ENCODE measurements at places on chromosomes 2 and 18.

GRCh38 chr18:48751727-48752468, 198.9 kb downstream of the SMAD7 start:
- no peaks in the 10 kb centered on the region for H3K27me3 ChIP-seq
- H3K4me3 ChIP-seq = no peak overlapping the region
- no peaks in the 10 kb centered on the region for H3K4me1 ChIP-seq

GRCh38 chr18:37272226-37272625, 293.4 kb downstream of the CELF4 start:
- no peak for DNase-seq
- H3K27ac ChIP-seq = no peak overlapping the region
- no peak overlapping the region for H3K4me3 ChIP-seq

DNA sequence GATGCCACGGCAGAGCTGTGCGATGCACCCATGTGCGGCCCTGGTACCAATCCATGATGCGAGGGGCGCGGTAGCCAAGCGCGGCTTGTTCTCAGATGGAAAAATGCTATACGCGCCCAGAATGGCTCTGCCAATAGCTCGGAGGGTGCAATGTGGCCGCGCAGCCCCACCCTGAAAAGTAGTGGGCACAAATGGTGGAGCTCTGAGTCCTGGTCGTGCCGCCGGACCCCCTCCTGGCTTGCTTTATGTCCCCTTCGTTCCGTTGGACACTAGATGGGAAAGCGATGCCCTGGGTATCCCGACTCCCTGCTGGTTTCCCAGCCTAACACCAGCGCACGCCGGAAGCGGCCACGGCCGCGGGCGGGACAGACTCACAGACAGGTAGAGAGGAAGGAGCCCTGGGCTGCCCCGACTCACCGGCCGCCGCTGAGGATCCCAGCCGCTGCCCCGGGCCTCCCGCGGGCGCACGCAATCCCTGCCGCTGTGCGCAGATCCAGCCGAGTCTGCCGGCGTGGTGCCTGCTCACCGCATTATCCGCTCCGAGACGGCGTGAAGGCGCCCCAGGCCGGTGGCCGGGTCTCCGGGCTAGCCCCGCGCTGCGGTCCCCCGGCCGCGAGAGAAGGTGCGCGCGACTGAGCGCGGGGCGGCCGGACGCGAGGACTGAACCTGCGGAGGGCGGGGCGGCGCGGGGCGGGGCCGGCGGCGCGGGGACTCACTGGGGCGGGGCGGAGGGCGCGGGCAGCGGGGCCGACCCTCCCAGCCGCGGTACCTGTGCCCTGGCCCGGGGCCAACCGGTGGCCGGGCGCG, at the start of gene CDC42EP3:
CDC42EP3 (minus strand) TSS at position 634 of the 807 bp plus-strand sequence. CDS start 25,055 bp downstream, outside the sequence.
- peak within 1 kb of the TSS; percentile 95 for H3K4me3 ChIP-seq
- peak; percentile 56 for DNase-seq
- peaks cover 12% of the 10 kb centered on the region for H3K4me1 ChIP-seq
- H3K36me3 ChIP-seq = no peaks in the 10 kb centered on the region
- H3K27ac ChIP-seq = peak within 1 kb of the TSS; percentile 65

DNA sequence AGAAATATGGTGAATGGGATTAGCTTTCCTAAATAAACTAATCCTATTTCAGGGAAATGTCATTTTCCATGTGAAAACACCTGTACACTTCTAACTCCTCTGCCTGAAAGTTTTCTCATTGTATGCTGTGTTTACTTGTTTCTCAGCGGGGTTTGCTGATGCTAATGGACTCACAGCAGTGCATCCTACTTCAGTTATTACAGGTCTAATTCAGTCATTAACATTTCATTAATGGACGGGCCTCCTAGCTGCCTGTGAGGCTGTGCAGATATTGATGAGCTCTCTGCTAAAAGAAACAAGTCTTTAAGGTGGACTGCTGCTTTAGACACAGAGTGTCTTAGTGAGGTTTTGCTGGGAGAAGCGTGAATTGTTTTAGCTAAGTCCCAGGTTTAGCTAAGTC, 1342.0 kb upstream of the ZEB2 start:
- no peaks in the 10 kb centered on the region for H3K36me3 ChIP-seq
- no peak overlapping the region for H3K27ac ChIP-seq
- H3K4me1 ChIP-seq = no peaks in the 10 kb centered on the region
- no peak for DNase-seq
- H3K4me3 ChIP-seq = no peak overlapping the region

DNA sequence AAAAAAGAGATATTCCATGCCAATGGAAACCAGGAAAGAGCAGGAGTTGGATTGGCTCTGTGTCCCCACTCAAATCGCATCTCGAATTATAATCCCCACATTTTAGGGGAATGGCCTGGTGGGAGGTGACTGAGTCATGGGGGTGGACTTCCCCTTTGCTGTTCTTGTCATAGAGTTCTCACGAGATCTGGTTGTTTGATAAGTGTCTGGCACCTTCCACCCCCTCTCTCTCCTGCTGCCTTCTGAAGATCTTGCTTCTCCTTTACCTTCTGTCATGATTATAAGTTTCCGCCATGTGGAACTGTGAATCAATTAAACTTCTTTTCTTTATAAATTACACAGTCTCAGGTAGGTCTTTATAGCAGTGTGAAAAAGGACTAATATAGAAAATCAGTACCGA, 355.6 kb downstream of the NBAS start:
- H3K27me3 ChIP-seq = no peaks in the 10 kb centered on the region
- no peak for DNase-seq

GRCh38 chr2:9644603-9645002, 13.8 kb upstream of the YWHAQ start:
- no peak for DNase-seq
- no peak overlapping the region for H3K27ac ChIP-seq
- no peaks in the 10 kb centered on the region for H3K4me1 ChIP-seq
- H3K27me3 ChIP-seq = peaks cover 7% of the 10 kb centered on the region

DNA sequence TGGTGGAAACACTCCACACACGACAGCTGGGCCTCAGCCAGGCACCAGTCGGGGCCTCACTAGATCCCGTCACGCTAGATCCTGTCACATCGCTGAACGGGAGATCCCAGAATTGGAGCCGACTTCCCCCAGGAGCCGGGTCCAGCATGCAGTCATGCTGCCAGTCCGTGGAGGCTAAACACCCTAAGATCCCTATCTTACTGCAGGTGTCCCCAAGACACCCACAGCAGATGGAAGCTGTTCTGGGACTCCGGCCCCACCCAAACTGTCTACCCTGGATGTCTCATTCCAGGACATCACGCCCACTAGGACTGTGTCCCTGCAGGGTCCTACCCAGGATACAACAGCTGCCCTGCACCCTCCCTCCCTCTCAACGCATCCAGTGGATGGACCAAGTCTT, 23.4 kb downstream of the ZNF516 start:
- no peak for DNase-seq
- no peaks in the 10 kb centered on the region for H3K36me3 ChIP-seq
- H3K27me3 ChIP-seq = peaks cover 14% of the 10 kb centered on the region
- no peak overlapping the region for H3K4me3 ChIP-seq
- peaks cover 8% of the 10 kb centered on the region for H3K4me1 ChIP-seq
- H3K27ac ChIP-seq = no peak overlapping the region

DNA sequence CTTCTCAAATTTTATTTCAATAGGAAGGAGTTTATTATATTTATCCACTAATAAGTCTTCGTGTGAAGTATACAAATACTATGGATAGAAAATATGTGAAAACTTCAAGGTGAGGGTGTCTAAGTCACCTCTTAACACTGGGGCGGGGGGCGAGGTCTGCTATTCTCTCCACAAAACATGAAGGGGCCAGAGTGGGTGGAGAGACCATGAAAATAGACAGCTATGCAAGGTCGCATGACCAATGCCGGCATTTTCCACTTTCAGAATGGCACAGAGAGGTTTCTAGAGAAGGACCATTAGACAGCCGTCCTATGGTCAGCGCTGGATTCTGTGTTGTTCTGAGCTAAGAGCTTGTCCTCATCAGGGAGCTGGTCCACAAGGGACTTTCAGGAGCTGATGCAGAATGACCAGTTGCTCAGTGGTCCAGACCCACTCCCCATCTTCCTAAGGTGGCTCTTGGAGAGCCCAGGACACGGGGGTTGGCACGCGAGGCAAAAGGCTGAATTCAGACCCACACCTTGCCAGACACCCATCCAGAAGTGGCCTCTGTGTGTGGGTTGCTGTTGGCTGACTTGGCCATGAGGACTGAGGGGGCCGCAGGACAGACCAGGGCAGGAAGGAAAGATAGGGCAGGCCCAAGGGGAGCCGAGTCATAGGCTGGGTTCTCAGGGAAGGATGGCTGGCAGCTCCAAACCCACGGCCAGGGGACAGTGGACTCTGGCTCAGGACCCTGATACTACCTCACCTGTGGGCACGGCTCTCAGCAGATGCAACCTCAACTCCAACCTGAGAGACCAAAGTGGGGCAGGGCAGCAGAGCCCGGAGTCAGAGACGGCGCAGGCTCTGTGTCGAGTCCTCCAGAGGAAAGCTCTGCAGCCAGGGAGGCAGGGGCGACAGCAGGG, 69.8 kb downstream of the NDUFA10 start:
- no peak overlapping the region for H3K4me3 ChIP-seq
- no peak overlapping the region for H3K27ac ChIP-seq
- peaks cover 19% of the 10 kb centered on the region for H3K36me3 ChIP-seq
- no peaks in the 10 kb centered on the region for H3K27me3 ChIP-seq

GRCh38 chr18:6708890-6709289, 20.6 kb upstream of the ARHGAP28 start:
- no peak overlapping the region for H3K4me3 ChIP-seq
- H3K27me3 ChIP-seq = no peaks in the 10 kb centered on the region
- no peak overlapping the region for H3K27ac ChIP-seq

- no peaks in the 10 kb centered on the region for H3K36me3 ChIP-seq
- H3K27me3 ChIP-seq = no peaks in the 10 kb centered on the region
- DNase-seq = no peak
- H3K27ac ChIP-seq = no peak overlapping the region
These were observed 19.1 kb downstream of the NIFK start for GRCh38 chr2:121717529-121717928.

GRCh38 chr2:86074811-86075210, 30.9 kb downstream of the POLR1A start:
- no peak overlapping the region for H3K4me3 ChIP-seq
- no peaks in the 10 kb centered on the region for H3K4me1 ChIP-seq
- H3K27ac ChIP-seq = no peak overlapping the region
- H3K27me3 ChIP-seq = no peaks in the 10 kb centered on the region
- H3K36me3 ChIP-seq = peaks cover 9% of the 10 kb centered on the region
- DNase-seq = no peak

GRCh38 chr2:37321029-37321682, 3.5 kb downstream of the PRKD3 start:
- DNase-seq = no peak
- peaks cover 18% of the 10 kb centered on the region for H3K4me1 ChIP-seq
- H3K36me3 ChIP-seq = no peaks in the 10 kb centered on the region
- H3K27ac ChIP-seq = no peak overlapping the region
- H3K4me3 ChIP-seq = no peak overlapping the region
- peaks cover 10% of the 10 kb centered on the region for H3K27me3 ChIP-seq

- H3K4me3 ChIP-seq = no peak overlapping the region
- no peak overlapping the region for H3K27ac ChIP-seq
- H3K27me3 ChIP-seq = no peaks in the 10 kb centered on the region
- H3K4me1 ChIP-seq = peaks cover 6% of the 10 kb centered on the region
- no peaks in the 10 kb centered on the region for H3K36me3 ChIP-seq
These were observed 105.6 kb downstream of the CRIM1 start for GRCh38 chr2:36461039-36461681.

DNA sequence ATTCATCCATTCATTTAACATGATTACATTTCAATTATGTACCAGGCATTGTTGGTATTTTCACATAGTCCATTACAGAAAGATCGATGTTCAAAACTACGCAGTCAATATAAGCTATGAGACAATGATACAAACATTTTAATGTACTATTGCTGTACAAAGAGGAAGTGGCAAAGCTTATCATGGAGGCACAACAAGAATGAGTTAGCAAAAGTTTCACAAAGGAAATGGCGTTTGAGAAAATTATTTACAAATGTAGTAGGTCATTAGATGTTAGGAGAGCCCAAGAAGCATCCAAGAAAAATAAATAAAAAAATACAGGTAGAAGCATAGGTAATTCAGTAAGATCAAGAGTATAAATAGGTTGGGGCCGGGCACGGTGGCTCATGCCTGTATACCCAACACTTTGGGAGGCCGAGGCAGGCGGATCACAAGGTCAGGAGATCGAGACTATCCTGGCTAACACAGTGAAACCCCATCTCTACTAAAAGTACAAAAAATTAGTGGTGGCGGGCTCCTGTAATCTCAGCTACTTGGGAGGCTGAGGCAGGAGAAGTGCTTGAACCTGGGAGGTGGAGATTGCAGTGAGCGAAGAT, 1730.8 kb upstream of the CELF4 start:
- H3K4me3 ChIP-seq = no peak overlapping the region
- H3K4me1 ChIP-seq = no peaks in the 10 kb centered on the region
- no peak overlapping the region for H3K27ac ChIP-seq
- H3K27me3 ChIP-seq = no peaks in the 10 kb centered on the region

DNA sequence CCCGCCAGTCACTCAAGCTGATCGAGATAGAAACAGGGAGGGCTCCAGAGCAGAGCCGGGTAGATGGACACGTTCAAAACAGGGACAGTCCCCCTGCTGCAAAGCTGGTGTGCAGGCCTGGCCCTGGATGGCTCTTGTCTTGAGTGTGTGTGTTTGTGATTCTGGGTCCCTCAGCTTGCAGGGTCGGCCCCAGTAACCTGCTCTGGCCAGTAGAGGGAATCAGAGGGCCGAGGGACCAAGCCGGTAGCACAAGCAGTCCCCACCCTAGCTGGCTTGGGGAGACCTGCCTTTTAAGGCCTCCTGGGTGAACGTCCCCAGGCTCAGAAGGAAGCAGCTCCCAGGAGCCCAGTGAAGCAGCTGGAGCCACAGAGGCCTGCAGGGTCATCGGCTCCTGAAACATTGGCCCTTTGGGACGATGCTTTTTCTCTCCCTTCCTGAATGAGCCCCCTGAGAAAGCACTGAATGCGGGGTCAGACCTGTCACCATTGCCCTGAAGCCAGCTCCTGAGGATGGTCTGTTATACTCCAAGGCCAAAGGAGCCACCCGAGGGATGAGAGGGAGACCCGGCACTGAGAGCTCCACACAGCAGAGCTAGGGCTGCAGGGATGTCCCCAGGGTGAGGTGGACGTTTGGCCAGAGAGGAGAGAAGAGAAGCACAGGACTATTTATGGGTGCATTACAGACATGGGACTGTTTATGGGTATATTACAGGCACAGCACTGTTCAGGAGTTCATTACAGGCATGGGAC, 15.4 kb upstream of the MLPH start:
- H3K4me1 ChIP-seq = peaks cover 26% of the 10 kb centered on the region
- no peak overlapping the region for H3K4me3 ChIP-seq
- no peak overlapping the region for H3K27ac ChIP-seq
- no peaks in the 10 kb centered on the region for H3K27me3 ChIP-seq

- no peaks in the 10 kb centered on the region for H3K27me3 ChIP-seq
- H3K4me1 ChIP-seq = no peaks in the 10 kb centered on the region
- H3K4me3 ChIP-seq = no peak overlapping the region
- no peaks in the 10 kb centered on the region for H3K36me3 ChIP-seq
- no peak overlapping the region for H3K27ac ChIP-seq
- DNase-seq = no peak
These were observed 1231.7 kb upstream of the ZEB2 start for GRCh38 chr2:145751629-145752028.

DNA sequence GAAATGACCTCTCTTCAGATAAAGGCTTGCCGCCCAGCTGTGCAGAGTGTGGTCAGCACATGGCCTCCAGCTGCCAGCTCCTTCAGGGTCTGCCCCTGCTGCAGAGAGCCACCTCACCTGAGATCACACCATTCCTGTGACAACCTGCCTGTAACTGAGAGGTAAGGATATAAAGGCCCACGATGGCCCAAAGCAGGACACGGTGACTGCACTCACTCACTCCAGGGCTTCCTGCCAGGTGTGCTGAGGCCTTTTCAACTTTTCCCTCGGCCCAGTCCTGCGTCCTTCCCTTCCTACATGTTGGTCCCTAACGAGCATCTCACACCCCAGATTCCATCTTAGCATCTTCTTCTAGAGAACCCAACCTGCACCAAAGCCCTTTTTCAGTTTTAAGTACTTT, 36.2 kb downstream of the ANKRD44 start:
- H3K27me3 ChIP-seq = no peaks in the 10 kb centered on the region
- no peaks in the 10 kb centered on the region for H3K36me3 ChIP-seq
- H3K4me3 ChIP-seq = no peak overlapping the region
- DNase-seq = no peak
- peak overlapping the region; percentile 58 for H3K27ac ChIP-seq

Data from T-cell (primary cell).